ENCODE measurements at places on chromosomes 12 and 14.

GRCh38 chr14:60757567-60758002 lies 23.0 kb downstream of the MNAT1 start:
- peak; percentile 82 for DNase-seq

DNA sequence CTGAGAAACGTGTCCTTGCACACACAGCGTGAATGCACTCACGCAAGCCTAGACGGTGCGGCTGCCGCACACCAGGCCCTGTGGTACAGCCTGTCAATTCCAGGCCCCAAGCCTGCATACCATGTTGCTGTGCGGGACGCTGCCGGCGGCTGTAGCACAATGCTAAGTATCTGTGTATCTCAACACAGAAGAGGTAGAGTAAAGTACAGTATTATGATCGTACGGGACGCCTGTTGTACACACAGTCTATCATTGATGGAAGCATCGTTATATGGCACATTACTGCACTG lies 45.0 kb downstream of the AMN start:
- no peak for DNase-seq

DNA sequence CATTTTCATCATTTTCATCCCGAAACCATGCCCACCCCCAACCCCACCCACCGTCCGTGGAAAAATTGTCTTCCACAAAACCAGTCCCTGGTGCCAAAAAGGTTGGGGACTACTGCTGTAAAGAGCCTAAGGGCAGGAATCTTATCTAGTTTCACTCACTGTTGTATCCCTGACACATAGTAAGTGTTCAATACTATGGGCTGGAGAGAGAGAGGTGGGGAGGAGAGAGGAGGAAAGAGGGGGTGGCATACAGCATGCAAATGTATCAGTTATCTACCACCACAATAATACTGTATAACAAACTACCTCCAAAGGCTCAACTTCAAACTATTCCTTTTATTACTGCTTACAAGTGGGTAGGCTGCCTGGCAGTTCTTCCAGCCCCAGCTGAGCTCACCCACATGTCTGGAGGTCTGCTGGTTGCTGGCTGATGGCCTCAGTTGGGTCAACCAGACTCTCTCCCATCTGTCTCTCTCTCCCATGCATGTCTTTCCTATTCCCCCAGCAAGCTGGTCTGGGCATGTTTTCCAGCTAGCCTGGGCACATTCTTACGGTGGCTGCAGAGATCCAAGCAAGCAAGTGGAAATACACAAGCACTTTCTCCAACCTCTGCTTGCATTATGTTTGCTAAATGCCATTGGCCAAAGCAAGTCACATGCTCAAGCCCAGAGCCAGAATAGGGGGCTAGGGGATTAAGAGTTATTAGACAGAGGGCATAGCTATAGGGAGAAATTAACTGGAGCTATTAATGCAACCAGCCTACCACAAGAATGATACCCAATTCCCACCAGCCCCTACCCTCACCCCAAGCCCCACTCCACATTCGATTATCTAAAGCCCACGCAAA lies 31.6 kb upstream of the FICD start:
- peak; percentile 69 for DNase-seq

- DNase-seq = no peak
These were observed 10.2 kb upstream of the CMKLR1 start for GRCh38 chr12:108349278-108349688.

DNA sequence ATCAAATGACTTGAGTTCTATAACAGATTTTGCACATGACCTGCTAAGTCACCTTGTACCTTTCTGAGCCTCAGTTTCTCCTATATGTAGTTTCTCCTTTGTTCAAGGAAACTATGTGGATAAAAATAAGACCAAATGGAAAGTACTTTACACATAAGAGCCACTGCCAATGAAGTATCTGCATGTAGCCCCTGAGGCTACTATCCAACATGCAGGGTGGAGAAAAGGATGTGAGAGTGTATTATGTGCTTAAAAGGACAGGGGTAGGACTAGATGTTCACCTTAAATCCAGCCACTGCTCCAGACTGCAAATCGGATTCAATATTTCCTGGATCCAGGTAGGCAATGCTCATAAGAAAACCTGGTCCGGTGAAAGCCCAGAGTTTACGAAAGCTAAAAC lies 21.2 kb downstream of the SLC11A2 start:
- DNase-seq = no peak

GRCh38 chr14:51674294-51675002 lies 22.7 kb downstream of the FRMD6 start:
- peak; percentile 84 for DNase-seq

GRCh38 chr14:83300476-83301064 lies 1766.9 kb upstream of the SEL1L start:
- DNase-seq = peak; percentile 21

DNA sequence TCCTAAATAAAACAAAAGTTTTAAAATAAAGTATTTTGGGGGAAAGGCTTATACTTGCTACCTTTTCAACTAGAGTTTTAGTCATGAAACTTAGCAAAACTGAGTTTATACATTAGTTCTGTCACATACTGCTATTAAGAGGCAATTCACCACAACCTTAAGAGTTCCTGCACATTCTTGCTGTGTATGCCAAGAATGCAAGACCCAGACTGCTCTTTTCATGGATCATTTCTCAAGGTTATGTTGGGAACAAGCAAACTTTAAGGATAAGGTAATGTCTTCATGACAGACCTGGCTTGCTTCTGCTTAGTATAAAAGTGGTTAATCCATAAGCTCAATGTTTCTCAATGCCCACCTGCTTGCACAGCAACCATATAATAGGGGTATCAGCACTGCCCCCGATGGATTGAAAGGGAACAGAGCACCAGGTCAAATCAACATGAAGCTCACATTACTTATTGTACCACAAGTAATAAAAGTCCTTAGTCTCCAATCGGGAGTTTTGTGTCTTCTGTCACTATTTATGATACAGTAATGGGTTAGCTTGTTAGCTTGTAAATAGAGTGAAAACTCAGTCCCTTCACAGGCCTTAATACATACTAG lies 67.6 kb downstream of the KIF21A start:
- DNase-seq = no peak

GRCh38 chr14:69274321-69274720 lies 14.4 kb downstream of the GALNT16 start:
- DNase-seq = no peak

- no peak for DNase-seq
These were observed 37.7 kb downstream of the CFL2 start for GRCh38 chr14:34676516-34677211.

DNA sequence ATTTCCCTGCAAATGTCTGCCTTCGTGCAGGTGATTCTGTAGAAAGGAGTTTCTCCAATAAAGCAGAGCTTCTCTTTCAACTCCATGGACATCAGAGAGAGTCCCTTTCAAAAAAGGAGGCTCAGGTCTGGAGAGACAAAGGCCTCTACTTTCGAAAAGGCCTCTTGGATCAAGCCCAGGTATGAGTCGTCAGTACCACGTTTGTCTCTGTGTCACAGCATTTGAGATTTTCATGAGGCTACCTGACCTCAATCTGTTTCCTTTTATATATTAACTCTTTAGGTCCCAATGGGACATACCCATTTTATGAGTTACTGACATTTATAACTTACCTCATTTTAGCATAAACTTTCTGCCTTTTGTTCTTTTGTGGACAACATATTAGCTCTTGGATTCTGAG lies 290.8 kb downstream of the RPAP3 start:
- no peak for DNase-seq

GRCh38 chr14:33842299-33842698 lies 108.6 kb downstream of the EGLN3 start:
- peak; percentile 83 for DNase-seq

GRCh38 chr12:85085066-85085465 lies 48.9 kb downstream of the LRRIQ1 start:
- DNase-seq = no peak

GRCh38 chr14:106579084-106579483 lies 1052.7 kb downstream of the TMEM121 start:
- DNase-seq = no peak

DNA sequence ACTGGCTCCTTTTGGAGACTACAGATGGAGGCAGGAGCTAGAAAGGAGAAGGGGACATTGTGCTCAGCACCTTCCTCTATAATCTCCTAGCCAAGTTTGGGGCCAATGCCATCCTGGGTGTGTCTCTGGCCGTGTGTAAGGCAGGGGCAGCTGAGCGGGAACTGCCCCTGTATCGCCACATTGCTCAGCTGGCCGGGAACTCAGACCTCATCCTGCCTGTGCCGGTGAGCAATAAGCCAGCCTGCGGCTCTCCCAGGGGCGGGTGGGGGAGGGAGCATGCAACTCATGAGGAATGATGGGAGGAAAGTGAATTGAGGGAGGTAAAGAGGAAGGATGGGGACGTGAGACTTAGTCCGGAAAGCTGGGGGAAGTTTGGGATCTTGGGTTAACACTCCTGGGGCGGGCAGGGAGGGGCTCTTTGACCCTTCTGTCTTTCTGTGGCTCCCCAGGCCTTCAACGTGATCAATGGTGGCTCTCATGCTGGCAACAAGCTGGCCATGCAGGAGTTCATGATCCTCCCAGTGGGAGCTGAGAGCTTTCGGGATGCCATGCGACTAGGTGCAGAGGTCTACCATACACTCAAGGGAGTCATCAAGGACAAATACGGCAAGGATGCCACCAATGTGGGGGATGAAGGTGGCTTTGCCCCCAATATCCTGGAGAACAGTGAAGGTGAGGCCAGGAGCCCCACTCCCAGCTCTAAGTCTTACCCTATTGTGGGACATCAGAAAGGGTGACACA lies 3.3 kb downstream of the ENO2 start:
- no peak for DNase-seq

DNA sequence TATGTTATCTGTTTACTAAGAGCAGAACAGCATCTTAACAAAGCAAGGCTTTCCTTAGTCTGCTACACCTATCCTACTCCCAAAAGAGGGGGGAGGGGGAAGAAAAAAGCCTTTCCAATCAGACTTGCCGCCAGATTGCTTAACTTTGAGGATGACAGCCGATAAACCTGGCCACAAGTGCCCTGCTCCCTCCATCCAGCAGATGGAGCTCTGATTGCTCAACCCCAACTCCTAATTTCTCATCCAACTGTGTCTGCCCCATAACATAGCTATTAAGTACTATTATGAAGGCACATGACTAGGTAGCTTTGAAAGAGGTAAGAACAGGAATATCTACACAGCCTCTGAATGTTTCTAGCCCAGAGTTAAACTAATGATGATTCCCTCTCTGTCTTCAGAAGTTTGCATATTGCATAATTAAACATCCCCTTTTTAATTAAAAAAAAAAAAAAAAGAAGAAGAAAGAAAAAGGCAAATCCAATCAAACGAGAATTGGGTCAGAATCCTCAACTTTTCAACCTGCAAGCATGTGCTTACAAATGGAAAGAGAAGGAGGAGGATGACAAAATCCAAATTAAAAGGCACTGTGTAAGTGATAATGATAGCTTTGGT lies 247.4 kb downstream of the GALC start:
- DNase-seq = peak; percentile 41

DNA sequence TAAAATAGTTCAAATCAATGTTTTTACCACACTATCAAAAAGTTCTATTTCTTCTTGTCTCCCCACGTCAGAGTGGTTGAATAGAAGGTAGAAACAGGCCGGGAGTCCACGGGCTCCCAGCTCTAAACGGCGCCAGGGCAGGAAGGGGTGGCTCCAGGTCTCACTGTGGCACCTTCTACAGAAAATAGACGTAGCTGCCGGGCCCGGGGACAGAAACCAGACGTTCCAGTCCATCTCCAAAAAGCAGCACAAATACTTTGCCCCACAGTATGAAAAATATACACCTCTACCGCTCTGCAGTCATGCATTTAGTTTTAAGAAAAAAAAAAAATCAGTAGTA lies 30.9 kb downstream of the CCNK start:
- no peak for DNase-seq

- no peak for DNase-seq
These were observed 43.6 kb downstream of the HCAR2 start for GRCh38 chr12:122659579-122659978.

DNA sequence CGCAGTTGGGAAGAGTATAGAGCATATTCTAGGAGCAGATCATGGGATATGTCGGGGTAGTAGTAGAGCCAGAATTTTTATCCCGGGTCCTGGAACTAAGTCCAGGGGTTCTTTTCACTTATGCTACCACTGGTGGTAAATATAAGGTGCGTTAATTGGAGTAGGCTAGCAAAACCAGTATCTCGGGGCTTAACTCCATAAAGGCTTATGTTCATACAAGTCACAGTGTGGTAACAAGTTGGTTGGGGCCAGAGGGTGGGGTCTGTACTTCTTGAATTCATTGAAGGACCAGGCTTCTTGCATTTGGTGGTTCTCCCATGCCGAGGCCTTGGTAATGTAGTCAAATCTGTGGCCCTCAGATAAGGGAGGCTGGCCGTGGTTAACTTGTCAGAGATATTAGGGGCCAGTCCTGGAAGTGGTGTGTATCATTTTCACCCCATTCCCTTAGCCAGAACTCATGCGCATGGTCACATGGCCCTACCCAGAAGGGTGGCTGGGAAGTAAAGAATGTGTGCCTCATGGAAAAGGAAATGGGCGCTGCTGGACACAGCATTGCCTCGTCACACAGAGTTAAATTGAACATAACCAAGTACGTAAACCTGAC lies 1.5 kb upstream of the ZNF641 start:
- DNase-seq = no peak

- no peak for DNase-seq
These were observed 32.7 kb downstream of the PARP2 start for GRCh38 chr14:20376071-20376588.

- DNase-seq = no peak
These were observed 23.2 kb downstream of the BCL11B start for GRCh38 chr14:99248761-99249171.

GRCh38 chr12:89468648-89469326 lies 55.8 kb downstream of the GALNT4 start:
- DNase-seq = no peak

DNA sequence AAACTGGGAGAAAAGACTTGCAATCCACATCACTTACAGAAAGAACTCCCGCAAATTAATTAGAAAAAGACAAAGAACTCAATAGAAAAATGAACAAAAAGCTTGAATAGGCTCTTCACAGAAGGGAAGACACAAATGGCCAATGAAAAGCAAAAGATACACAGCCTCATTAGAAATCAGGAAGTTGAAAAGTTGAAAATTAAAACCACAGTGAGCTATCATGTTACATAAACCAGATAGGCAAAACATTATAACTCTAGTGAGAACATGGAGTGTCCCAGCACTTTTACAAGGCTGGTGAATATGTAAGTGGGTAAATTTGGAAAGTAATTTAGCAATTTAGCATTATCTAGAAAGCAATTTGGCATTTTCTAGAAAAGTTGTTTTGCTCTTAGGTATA lies 158.4 kb upstream of the RASSF8 start:
- no peak for DNase-seq

DNA sequence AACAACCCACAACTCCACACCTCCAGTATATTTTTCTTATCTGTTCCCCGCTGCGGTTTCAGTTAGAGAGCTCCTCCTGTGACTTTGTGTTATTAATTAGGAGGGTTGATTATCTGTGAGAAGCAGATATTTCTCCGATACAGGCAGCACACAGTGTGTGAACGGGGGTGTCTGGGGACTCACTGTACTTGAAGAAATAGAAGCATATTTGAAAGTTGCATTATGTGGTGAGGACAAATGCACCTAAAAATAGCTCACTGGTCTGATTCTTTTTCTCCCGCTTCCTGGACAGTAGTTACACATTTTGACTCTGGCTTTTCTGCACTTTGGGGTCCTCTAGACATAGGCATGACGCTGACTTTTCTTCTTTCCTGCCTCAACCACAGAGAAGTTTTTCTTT lies 277.7 kb downstream of the VRK1 start:
- no peak for DNase-seq

Data from mammary epithelial cell (primary cell).